ENCODE measurements at places on chromosomes 16 and 17. TPM values are rescaled to one million over a fixed set of nuclear protein-coding genes. Genes with fewer than 3 reads are reported as not detected.

The TBC1D3K gene
- total RNA-seq = not detected

The VEZF1 gene
- total RNA-seq = 48.9 TPM

The KCNG4 gene
- not detected for total RNA-seq

The FOXC2 gene
- not detected for total RNA-seq

The BCL6B gene
- 1.0 TPM for total RNA-seq

The TSPAN10 gene
- total RNA-seq = 0.48 TPM

The SULT1A1 gene
- total RNA-seq = 14.7 TPM

The DBF4B gene
- 18.3 TPM for total RNA-seq

The TRPV2 gene
- total RNA-seq = 133 TPM

The PIEZO1 gene
- total RNA-seq = 270 TPM

The TBC1D3C gene
- not detected for total RNA-seq

The CHST4 gene
- not detected for total RNA-seq

The CTRB2 gene
- not detected for total RNA-seq

The ASB16 gene
- not detected for total RNA-seq

The POLR2A gene
- total RNA-seq = 175 TPM

The HOXB6 gene
- not detected for total RNA-seq

The TP53TG3F gene
- total RNA-seq = not detected

The ARL17A gene
- total RNA-seq = 22.5 TPM

The PPP1R27 gene
- not detected for total RNA-seq

The ADORA2B gene
- 0.98 TPM for total RNA-seq

The TNS4 gene
- total RNA-seq = 6.3 TPM

The ATP2A1 gene
- 0.79 TPM for total RNA-seq

The FHOD1 gene
- total RNA-seq = 74.2 TPM

The CCL16 gene
- not detected for total RNA-seq

The LRRC75A gene
- 2.3 TPM for total RNA-seq

The GPR142 gene
- total RNA-seq = not detected

The BCAR1 gene
- total RNA-seq = not detected

The TSNAXIP1 gene
- total RNA-seq = 0.35 TPM

The TAC4 gene
- total RNA-seq = not detected

The TPSG1 gene
- total RNA-seq = not detected

The GINS2 gene
- 28.3 TPM for total RNA-seq

The TEN1 gene
- 18.1 TPM for total RNA-seq

The CD300C gene
- 0.91 TPM for total RNA-seq

The HSPB9 gene
- total RNA-seq = not detected

The CCL2 gene
- not detected for total RNA-seq

The OTOA gene
- 0.07 TPM for total RNA-seq

The KRTAP4-16 gene
- total RNA-seq = not detected

The MT4 gene
- total RNA-seq = not detected

The IKZF3 gene
- 21.1 TPM for total RNA-seq

The CCL3 gene
- 7.3 TPM for total RNA-seq

The TP53TG3C gene
- not detected for total RNA-seq

The KRT9 gene
- not detected for total RNA-seq

The GNAO1 gene
- 1.5 TPM for total RNA-seq

The HS3ST2 gene
- total RNA-seq = not detected

The SDR42E2 gene
- total RNA-seq = 0.20 TPM
